ENCODE measurements at places on chromosomes 13 and 19. TPM values are rescaled to one million over a fixed set of nuclear protein-coding genes. Genes with fewer than 3 reads are reported as not detected.

NMRK2 gene
- total RNA-seq: 0.21 TPM

ZNF534 gene
- not detected for total RNA-seq

DIAPH3 gene
- total RNA-seq: 15.4 TPM

DNA sequence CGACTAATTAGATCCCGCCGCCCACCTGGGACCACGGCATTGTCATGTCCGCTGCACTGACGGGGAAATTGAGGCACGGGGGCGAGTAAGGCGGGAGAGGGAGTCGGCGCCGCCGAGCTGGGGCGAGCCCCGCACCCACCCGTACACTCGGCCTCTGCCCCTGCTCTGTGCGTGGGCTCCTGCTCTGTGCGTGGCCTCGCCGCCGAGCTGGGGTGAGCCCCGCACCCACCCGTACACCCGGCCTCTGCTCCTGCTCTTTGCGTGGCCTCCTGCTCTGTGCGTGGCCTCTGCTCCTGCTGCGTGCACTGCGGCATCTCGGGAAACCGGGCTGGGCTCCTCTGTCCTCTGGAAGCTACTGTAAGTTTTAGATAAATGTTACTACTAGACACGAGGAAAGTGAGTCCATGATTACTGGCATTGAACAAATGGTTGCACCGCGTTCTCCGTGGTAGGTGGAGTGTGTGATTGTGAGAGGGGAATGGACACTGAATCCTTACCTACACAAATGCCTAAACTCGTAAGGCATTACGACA, 826 bp upstream of the C1QTNF9 start:
- DNase-seq: no peak
